ENCODE measurements at places on chromosomes 2 and 18.
A peak's percentile ranks its signal among the peaks of the same experiment; 100 is the strongest.

DNA sequence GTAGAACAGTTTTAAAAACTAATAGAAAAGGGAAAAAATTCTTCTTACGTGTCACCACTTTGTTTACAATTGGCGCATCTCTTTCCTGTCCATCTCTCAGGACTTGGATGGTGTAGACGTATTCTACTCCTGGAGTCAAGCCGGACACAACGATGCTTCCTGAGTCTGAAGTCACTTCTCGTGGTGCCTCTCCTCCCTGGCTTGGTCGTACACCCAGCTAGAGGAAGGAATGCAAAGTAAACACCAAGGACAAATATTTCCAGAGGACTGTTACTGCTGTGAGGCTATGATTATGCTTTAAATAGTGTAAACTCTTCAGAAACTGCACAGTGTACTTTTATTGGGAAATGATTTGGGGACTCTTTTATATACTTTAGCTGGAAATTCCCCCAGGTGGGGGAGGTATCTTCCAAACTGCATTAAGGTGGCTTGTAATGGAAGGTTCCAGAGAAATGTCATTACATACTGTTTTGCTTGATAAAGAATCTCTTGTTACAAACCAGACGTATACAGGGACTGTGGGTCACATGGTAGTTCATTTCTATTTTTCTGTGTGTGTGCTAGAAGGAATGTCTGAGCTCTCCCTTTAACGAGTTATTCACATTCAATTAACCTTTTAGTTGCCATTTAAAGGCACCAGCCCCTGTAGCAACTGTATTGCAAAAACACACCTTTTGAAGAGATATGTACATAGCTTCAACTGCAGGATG is 38.1 kb downstream of the FN1 start:
- DNase-seq, result no peak

GRCh38 chr2:218501665-218502064 is 66.5 kb downstream of the USP37 start:
- peak; percentile 32 for DNase-seq

- peak; percentile 57 for DNase-seq
Observed at GRCh38 chr2:151730262-151730975, 3.9 kb downstream of the NEB start.

DNA sequence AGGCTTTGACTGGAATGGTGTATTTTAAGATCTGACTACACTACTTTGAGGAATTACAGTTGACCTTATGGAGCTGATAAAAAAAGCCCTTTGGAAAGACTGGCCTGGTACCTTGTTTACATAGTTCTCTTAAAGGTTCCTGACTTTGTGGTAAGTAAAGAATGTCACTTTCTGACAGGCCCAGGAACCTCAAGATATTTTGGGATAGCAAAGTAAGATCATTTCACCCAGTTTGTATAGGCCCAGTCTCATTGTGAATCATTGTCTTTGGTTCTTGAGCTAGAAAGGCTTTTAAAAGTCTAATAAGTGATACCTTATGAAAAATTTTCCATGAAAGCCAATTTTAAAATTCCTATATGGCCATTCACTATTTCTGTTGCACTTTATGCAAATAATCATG is 316.3 kb upstream of the LRRTM4 start:
- DNase-seq, result no peak

DNA sequence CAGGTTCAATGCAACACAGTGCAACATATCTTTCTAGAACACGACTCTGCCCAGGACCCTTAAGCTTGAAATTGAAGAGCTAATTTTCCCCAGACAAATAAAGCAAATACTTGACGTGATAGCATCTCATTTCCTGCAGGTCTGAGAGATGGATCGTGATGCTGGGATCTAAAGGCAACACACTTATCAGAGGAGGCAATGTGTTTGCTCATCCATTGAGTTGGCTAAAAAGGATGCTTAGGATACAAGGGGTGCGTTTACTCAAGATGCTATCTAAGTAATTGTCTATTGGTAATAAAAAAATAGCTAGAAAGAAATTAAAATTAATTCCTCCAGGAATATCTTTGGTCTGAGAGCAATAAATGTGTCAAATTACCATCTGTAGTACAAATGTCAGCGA is 129.0 kb downstream of the SOCS6 start:
- DNase-seq, result no peak

DNA sequence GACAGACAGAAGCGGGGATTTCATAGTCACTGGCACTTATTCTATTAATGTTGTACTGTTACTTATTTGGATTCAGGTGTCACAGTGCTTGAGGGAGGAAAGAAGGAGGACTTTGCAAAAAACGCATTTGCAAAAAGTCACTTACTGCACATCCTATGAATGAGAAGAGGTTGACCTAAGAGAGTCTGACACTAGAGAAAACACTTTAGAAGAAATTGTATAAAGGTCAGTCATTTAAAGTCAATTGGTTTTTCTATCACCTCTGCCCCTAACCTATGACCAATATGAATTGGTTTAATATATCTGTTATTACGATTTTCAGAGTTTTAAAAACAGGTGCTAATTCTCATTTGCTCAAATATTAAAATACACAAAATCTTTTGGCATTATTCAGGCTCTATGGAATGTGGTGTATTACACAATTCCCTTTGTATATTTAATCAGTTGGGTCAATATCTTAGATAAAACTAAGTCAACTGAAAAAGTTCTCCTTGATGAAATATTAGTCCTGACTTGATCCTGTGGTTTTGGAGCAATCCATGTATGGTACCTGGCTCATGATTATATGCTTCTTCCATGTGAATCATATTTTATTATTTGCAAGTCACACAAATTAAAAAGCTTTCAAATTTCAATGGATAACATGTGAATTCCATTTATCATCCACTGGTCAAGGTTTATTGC is 157.4 kb downstream of the CDH2 start:
- no peak for DNase-seq

DNA sequence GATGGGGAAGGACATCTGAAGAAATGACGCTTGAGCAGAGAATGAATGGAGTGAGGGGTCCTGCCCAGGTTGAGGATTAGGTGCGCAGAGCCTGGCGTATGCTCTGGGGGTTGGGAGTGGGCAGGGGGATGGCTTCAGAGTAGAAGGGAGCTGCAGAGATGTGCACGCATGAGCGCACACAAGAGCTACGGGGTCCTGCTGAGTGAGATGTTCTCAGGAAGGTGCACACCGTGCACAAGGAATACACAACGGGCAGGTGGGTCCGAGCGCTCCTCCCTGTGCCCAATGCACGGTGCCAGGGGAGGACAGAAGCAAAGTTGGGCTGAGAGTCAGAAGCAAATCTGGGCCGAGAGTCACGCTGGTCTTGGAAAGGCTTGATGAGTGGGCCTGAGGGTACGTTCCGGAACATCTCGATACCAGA is 25.5 kb downstream of the TWIST2 start:
- no peak for DNase-seq

DNA sequence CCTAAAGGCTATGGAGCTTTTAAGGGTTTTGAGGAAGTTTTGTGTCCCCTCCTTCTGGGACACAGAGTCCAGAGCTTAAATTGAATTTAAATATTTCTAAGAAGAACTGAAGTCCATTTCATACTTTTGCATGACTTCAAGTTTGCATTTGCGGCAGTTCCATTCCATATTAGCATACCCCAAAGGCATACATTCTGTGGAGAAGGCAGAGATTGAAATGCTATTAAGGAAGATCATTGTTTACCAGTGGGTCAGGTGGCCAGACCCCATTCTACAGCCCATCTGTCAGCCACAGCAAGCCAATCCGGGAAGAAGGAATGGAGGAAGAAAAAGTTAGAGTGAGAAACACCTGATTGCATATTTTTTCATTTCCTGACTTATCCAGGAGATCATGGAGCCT is 75.0 kb downstream of the DNAH7 start:
- DNase-seq, result no peak
